ENCODE measurements at places on chromosomes 2 and 18.
A peak's percentile ranks its signal among the peaks of the same experiment; 100 is the strongest.

GRCh38 chr2:85589982-85590791 lies 5.4 kb upstream of the RNF181 start:
- DNase-seq, result no peak

DNA sequence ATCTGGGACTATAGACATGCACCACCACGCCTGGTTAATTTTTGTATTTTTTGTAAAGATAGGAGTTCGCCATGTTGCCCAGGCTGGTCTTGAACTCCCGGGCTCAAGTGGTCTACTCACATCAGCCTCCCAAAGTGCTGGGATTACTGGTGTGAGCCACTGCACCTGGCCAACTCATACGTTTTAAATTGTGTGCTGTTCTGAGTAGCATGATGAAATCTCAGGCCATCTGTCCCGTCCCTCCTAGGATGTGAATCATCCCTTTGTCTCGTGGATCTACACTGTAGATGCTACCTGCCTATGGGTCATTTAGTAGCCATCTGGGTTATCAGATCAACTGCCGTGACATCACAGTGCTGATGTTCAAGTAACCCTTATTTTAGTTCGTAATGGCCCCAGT lies 38.5 kb upstream of the RMP24 start:
- peak; percentile 87 for DNase-seq

DNA sequence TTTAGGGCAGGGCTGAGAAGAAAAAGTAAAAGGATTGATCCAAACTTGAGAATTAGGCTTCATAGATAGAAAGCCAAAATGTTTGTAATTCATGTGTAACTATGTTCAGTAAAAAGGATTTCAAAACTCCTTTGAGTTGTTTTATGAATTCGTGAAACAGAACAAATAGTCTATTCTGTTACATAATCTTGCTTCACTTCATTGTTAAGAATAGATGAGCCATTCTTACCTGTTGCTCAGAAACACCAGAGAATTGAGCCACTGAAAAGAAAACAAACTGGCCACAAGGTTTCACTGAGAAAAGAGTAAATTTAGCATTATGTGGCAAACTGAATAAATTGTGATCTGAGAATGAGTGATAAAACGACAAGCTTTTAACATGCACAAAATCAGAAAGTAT lies 4.5 kb upstream of the ITPRID2 start:
- DNase-seq, result no peak

GRCh38 chr2:71880287-71880686 lies 267.4 kb downstream of the CYP26B1 start:
- peak; percentile 23 for DNase-seq

DNA sequence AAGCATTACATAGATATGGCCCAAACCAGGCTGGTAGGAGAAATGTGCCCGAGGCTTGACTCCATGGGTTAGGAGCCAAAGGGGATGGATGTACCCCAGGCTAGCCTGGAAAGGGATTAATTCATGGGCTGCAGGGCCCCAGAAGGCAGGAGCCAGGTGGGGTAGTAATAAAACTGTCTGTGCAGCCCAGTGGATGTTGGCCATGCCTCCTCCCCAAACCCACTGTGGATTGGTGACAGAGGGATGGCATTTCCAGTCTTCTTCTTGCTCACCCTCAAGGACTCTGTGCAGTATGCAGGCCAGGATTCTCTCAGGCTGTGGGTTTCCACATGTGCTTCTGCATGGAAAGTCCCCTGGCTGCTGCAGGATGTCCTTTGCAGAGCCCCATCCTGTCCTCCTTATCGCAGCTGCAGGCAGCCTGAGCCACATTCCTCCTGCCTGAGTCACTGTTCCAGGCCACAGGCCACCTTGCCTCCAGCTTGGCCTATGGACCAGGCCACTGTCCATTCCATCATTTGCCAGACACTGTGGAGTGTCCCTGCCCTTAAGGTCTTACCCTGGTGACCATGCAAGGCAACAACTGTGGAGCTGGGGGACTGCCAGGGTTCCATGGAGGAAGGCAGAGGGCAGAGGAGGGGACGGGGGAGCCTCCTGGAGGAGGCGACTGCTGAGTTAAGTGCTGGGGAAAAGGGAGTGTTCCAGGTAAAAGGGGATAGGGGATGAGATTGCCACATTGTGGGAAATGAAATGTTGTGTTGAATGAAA lies 38.9 kb downstream of the INO80C start:
- peak; percentile 98 for DNase-seq

- DNase-seq, result peak; percentile 68
Measured at GRCh38 chr18:57624988-57625387, 3.4 kb upstream of the NARS1 start.

GRCh38 chr18:48553236-48553635 lies 14.4 kb downstream of the CTIF start:
- DNase-seq, result peak; percentile 45

- DNase-seq, result no peak
Measured at GRCh38 chr18:62898359-62898758, 183.0 kb downstream of the PHLPP1 start.

GRCh38 chr2:193868132-193868531 lies 1673.4 kb upstream of the TMEFF2 start:
- no peak for DNase-seq

GRCh38 chr2:169775354-169775753 lies 23.3 kb upstream of the SSB start:
- no peak for DNase-seq

DNA sequence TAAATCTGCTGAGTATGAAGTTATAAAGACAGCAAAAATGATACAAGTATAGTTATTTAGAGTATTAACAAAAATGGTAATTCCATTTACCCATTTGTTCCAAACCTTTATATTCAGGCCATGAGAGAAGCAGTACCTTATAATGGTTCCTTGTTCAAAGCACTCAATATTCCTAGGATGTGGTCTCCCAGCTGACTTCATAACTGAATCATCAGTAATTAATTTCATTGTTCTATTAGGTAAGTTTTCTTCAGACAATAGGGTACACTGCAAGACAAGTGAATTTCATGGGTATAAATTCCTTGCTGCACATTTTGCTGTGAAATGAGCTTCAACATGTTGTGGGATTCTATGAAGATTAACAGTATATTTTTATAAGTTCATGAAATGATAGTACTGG lies 550.8 kb upstream of the ZEB2 start:
- no peak for DNase-seq

DNA sequence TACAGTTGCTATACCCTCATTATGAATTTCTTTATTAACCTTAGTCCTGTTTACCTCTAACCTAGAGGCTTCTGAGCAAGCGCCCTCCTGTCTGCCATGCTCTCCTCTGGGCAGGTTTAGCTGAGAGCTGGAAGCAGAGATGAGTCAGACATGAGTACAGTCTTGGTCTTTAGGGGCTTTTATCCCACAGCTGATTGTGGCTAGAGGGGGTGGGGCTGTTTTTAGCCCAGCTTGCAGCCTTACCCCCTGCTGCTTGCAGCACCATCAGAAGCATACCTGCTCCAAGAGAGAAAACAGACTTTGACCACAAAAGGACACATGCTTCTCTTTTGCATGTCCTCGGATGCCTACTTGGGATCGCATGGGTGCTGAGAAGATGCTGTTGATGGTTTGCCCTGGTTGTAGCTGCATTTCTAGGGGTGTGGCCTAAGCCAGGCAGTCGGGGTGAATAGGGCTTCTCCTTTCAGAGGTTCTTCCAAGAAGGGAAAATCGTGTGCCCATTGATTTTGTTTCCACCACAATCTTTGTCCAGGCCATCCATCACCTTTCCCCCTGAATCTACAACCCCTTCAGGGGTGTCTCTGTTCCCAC lies 115.0 kb upstream of the LGALSL start:
- DNase-seq, result peak; percentile 90

DNA sequence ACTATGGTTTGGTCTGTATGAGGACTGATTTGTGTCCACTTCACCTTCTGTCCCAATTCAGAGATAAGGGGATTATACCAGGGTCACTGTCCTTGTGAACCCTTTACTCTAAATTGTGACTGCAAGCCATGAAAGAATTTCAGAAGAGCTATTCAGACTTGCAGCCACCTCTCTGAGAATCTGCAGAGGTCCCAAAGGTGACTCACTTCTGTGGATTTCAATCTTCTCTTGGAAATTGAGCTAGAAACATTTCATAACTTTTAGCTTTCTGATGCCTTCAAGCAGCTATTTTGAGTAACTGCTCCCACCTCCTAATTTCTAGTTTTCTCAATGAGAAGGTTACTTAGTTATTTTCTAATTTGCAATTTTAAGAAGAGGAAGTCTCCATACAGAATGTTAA lies 1242.4 kb upstream of the ACVR2A start:
- DNase-seq, result peak; percentile 53

GRCh38 chr2:11388262-11389051 lies 44.0 kb upstream of the ROCK2 start:
- DNase-seq, result no peak

DNA sequence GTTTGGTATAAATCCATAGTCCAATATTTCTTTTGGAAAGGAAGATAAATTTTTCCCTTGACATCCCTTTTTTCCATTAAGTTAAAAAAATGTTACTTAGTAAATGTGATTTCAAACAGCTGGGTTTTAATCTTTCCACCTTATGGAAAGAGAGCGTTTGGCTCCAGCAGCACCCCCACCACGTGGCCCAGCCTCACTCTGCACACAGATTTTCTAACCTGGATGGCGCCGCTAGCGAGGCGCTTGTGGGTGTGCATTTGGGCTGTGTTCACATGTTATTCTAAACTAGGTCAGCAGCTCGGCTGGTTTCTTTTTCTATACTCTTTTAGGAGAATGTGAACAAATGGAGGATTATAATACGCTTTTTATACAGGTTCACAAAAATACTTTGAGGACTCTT lies 218.0 kb downstream of the LDLRAD4 start:
- no peak for DNase-seq

GRCh38 chr2:105517814-105518705 lies 119.2 kb upstream of the FHL2 start:
- no peak for DNase-seq

DNA sequence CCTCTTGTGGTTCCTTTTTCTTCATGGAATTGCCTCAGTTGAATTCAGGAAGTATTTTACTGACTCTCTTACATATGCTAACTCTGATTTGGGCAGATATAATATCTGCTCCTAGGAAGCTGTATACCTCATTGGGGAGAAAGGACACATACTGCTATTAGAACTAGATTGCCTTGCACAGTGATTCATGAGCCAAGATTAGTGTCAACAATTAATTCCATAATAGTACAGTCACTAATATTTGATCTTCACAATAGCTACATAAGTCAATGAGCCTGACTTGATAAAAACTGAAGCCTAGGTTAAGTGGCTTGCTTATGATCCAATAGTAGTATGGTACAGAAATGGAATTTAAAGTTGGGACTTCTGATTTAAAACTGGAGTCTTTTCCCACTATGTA lies 127.6 kb downstream of the ETAA1 start:
- no peak for DNase-seq

Data from islet precursor cell (in vitro differentiated cells).